ENCODE measurements at places on chromosomes 2 and 18. TPM values are rescaled to one million over a fixed set of nuclear protein-coding genes. Genes with fewer than 3 reads are reported as not detected.

GKN2 gene
- not detected for total RNA-seq

CFAP210 gene
- total RNA-seq = not detected

COL3A1 gene
- not detected for total RNA-seq

ANKRD30BL gene
- not detected for total RNA-seq

NT5C1B gene
- not detected for total RNA-seq

DIS3L2 gene
- 59.1 TPM for total RNA-seq
